GM13976 (cell line): ENCODE measurements at places on chromosomes 12 and 14.
A peak's percentile ranks its signal among the peaks of the same experiment; 100 is the strongest.

GRCh38 chr12:19369691-19370148 lies 69.6 kb upstream of the AEBP2 start:
- no peak for DNase-seq

DNA sequence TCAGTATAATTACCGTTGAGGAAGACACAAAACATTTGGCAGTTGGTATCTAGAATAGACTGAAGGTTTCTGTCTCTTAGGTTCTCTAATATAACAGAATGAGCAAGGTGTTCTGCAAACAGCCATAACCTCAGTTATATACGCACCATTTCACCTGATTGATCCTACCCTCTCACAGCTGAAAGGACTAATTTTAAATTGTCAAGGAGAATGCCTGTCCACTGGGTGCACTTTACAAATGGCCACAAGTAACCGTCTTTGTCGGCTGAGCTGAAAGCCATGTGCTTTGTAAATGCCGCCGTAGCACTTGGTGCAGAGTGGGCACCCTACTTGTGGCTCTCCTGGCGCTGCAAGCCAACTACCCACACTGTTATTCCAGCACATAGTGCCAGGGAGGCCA lies 466.3 kb downstream of the AACS start:
- DNase-seq: no peak

DNA sequence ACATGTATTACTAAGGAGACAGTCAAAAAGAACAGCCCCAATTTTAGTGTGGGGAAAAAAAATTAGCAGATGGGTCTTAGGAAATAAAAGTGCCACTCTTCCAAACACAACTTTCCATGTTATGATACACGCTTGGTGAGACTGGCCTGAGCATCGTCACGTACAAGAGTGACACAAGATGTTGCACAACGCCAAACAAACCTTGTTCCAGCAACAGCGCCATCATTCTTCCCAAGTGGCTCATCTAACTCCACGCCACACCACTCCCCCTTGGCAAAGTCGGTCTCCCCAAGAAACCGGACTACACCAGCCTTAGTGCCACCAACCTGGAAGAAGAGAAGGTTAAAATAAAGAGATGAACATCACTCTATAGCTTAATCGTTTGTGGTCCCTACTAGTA lies 58.7 kb downstream of the CLIP1 start:
- DNase-seq: no peak

GRCh38 chr12:100661300-100661951 lies 87.9 kb downstream of the GAS2L3 start:
- DNase-seq: peak; percentile 23

- peak; percentile 53 for DNase-seq
Measured at GRCh38 chr14:67526676-67527459, 6.2 kb upstream of the PLEKHH1 start.

DNA sequence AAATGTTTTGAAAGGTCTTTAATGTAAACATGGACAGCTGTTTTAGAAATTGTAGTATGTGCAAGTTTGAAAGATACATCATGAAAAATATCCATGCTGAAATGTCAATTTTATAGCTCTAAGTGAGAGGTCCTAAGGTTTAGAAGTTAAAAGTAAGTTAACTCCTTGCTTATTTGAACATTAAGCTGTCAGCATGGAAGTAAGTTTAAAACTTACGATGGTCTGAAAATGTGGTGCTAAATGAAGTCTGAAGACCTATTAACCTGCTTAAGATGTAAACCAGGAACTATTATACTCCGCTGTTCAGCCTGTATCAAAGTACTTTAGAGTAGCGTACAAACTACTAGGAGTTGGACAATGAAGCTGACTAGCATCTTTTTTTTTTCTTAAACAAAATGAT lies 1082.4 kb downstream of the TMTC2 start:
- DNase-seq: no peak

DNA sequence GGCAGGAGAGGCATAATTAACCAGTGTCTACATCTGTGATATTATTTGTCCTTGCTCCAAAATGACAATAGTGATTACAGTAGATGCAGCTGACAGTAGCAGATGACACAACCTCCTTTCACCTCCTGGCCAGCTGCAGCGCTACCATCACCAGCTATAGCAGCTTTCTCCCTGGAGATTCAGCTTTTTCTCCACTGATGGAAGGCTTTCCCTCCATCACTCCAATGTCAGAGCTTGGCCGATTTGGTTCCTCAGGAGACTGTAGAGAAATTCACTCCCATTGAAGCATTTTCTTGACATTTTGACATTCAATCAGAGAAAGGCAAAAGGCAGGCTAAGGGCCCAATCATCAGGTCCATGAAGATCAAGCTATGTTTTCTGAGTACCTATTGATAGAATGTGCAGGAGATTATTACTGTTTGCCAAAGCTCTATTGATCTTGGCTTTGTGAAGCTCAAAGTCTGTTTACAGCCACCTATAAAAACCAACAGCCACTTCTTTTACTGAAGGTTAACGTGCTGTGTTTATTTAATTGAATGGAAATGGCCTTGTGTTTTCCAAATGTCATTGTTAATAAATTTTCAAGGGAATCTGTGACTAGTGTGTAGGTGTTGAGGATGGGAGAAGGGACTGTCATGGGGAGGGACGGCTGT lies 785.1 kb downstream of the DIO2 start:
- no peak for DNase-seq

GRCh38 chr12:65565601-65566560 lies 258.4 kb upstream of the HMGA2 start:
- DNase-seq: no peak

GRCh38 chr12:114414866-114415524 lies 9.1 kb upstream of the TBX5 start:
- peak; percentile 13 for DNase-seq

DNA sequence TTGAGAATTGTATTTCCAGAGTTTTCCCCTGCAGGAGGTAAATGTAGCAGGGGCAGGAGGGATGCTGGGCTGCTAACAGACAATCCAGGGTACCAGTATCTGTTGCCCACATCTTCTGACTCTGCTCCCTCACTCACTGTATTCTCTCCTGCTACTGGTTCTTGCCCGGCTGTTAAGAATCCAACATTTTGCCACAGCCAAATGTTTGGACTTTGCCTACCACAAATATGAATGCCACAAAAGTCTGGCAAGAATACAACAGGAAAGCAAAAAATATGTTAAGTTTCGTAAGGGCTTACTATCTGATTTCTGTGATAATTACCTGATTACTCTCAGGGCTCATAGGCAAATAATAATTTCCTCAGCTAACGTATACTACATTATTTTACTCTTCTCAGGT lies 160.0 kb downstream of the BCAT1 start:
- DNase-seq: no peak
